ENCODE measurements at places on chromosomes 16 and 17.

- H3K36me3 ChIP-seq: no peaks in the 10 kb centered on the region
- peaks cover 3% of the 10 kb centered on the region for H3K27me3 ChIP-seq
- peaks cover 28% of the 10 kb centered on the region for H3K4me1 ChIP-seq
- peak overlapping the region; percentile 57 for H3K27ac ChIP-seq
Observed at GRCh38 chr17:64001091-64001579, 3.0 kb downstream of the PRR29 start.

GRCh38 chr16:67241008-67241900 lies 6.0 kb downstream of the FHOD1 start:
- H3K36me3 ChIP-seq: peaks cover 40% of the 10 kb centered on the region
- no peaks in the 10 kb centered on the region for H3K27me3 ChIP-seq
- H3K27ac ChIP-seq: peak overlapping the region; percentile 97
- H3K4me3 ChIP-seq: no peak overlapping the region
- DNase-seq: peak; percentile 89

GRCh38 chr17:58317421-58318064 lies 11.1 kb downstream of the TSPOAP1 start:
- no peak overlapping the region for H3K27ac ChIP-seq
- peaks cover 5% of the 10 kb centered on the region for H3K4me1 ChIP-seq
- H3K4me3 ChIP-seq: no peak overlapping the region
- H3K36me3 ChIP-seq: no peaks in the 10 kb centered on the region
- DNase-seq: no peak
- H3K27me3 ChIP-seq: no peaks in the 10 kb centered on the region

DNA sequence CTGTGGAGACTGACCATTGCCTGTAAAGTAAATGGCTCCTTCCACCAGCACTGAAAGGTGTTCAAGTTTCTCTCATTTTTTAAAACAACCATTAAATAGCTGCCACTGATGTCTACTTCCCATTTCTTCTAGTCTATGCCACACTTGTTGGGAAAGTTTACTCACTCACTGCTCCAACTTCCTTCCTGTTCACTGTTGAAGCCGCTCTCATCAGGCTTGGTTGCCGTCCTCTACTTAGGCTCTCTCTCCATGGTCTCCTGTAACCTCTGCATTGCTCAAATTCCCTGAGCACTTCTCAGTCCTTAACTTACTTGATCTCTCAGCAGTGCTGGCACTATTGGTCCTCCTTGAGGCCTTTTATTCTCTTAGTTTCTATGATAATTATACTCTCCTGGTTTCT lies 32.4 kb downstream of the SNX11 start:
- no peaks in the 10 kb centered on the region for H3K36me3 ChIP-seq
- H3K4me3 ChIP-seq: no peak overlapping the region
- H3K27ac ChIP-seq: peak overlapping the region; percentile 75
- no peaks in the 10 kb centered on the region for H3K27me3 ChIP-seq
- DNase-seq: no peak

DNA sequence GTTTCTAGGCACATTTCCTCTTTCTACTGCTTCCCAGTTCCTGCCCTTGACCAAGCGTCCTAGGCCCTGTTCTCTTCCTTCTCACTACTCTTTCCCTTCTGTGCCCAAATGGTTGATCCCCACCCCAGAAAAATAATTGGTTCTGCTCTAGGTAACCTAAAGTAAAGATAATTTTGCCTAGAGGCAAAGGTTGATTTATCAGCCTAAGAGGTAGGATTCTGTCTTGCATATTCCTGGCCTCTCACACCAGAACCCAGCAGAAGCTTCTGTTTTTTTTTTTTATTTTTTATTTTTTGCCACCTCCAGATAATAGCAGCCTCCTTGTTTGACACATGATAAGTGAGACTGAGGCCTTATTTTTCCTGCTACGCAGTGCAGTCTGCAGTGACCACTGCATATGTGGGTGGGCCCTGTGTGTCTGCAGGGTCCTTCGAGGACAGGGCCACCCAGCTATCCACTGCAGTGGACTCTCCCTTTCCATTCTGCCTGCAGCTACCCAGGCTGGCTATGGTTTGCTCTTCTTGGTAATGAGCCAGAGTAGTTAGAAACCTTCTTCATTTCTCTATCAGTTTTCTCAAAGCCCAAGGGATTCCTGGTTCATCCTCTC lies 701 bp downstream of the PIPOX start:
- no peaks in the 10 kb centered on the region for H3K27me3 ChIP-seq
- peaks cover 6% of the 10 kb centered on the region for H3K4me1 ChIP-seq
- H3K4me3 ChIP-seq: no peak overlapping the region
- DNase-seq: no peak
- no peaks in the 10 kb centered on the region for H3K36me3 ChIP-seq

DNA sequence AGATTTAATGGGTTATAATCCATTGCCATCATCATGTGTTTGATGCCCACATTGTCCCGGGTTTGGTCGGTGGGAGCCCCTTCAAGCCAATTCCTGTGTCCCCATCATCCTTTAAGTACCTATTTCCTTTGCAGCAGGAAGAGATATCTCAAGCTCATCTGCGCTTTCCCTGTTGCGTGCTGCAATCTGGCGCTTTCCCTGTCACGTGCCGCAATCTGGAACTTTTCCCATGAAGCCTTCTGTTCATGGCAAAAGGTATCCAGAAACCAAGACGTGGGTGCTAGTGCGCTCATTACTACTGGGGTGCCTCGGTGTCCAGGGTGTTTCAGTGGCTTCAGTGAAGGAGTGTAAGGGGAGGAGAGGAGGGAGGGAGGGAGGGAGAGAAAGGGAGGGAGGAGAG lies 174.6 kb upstream of the ZNF469 start:
- H3K4me1 ChIP-seq: no peaks in the 10 kb centered on the region
- H3K4me3 ChIP-seq: no peak overlapping the region
- no peak overlapping the region for H3K27ac ChIP-seq
- no peaks in the 10 kb centered on the region for H3K36me3 ChIP-seq
- DNase-seq: no peak

GRCh38 chr16:68825427-68825826 lies 17.9 kb upstream of the TANGO6 start:
- H3K4me3 ChIP-seq: no peak overlapping the region
- DNase-seq: no peak
- H3K36me3 ChIP-seq: peaks cover 14% of the 10 kb centered on the region
- no peak overlapping the region for H3K27ac ChIP-seq
- H3K27me3 ChIP-seq: no peaks in the 10 kb centered on the region

GRCh38 chr17:66548158-66548557 lies 245.7 kb downstream of the PRKCA start:
- no peak overlapping the region for H3K4me3 ChIP-seq
- H3K36me3 ChIP-seq: no peaks in the 10 kb centered on the region
- H3K27me3 ChIP-seq: no peaks in the 10 kb centered on the region
- no peak for DNase-seq

DNA sequence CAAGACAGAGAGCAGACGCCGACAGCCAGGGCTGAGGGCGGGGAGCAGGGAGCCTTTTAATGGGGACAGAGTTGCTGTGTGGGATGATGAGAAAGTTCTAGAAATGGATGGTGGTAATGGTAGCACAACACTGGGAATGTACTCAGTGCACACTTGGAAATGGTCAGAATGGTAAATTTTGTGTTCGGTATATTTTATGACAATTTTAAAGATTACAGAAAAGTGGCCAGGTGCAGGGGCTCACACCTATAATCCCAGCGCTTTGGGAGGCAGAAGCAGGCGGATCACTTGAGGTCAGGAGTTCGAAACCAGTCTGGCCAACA lies 243.2 kb upstream of the CIBAR2 start:
- H3K36me3 ChIP-seq: no peaks in the 10 kb centered on the region
- H3K27me3 ChIP-seq: no peaks in the 10 kb centered on the region
- H3K4me3 ChIP-seq: no peak overlapping the region
- H3K4me1 ChIP-seq: peaks cover 12% of the 10 kb centered on the region
- DNase-seq: no peak

GRCh38 chr16:11315510-11315909 lies 29.7 kb upstream of the RMI2 start:
- H3K36me3 ChIP-seq: no peaks in the 10 kb centered on the region
- H3K27ac ChIP-seq: no peak overlapping the region
- peaks cover 27% of the 10 kb centered on the region for H3K4me1 ChIP-seq
- no peak for DNase-seq

- peaks cover 11% of the 10 kb centered on the region for H3K4me1 ChIP-seq
- no peaks in the 10 kb centered on the region for H3K27me3 ChIP-seq
- no peak overlapping the region for H3K27ac ChIP-seq
- DNase-seq: no peak
Observed at GRCh38 chr17:39923230-39923629, 4.2 kb downstream of the ORMDL3 start.

DNA sequence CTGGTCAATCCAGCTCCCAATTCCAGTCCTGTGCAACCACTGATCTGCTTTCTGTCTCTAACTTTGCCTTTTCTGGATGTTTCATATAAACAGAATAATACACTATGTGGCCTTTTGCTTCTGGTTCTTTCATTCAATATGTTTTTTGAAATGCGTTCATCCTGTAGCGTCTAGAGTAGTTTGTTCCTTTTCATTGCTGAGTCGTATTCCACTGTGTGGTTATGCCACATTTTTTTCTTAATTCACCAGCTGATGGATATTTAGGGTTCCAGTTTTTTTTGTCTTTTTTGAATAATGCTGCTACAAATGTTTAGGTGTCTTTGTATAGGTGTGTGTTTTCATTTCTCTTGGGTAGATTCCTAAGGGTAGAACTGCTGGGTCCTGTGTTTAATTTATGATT lies 2.3 kb upstream of the MIEN1 start:
- H3K36me3 ChIP-seq: no peaks in the 10 kb centered on the region
- peaks cover 12% of the 10 kb centered on the region for H3K4me1 ChIP-seq
- no peak overlapping the region for H3K4me3 ChIP-seq
- H3K27me3 ChIP-seq: peaks cover 27% of the 10 kb centered on the region
- DNase-seq: no peak

Data from left lung (tissue), 14 donors.